ENCODE measurements at places on chromosomes 11 and 22.

GRCh38 chr11:70603114-70603755 is 204.9 kb downstream of the CTTN start:
- no peak for DNase-seq

DNA sequence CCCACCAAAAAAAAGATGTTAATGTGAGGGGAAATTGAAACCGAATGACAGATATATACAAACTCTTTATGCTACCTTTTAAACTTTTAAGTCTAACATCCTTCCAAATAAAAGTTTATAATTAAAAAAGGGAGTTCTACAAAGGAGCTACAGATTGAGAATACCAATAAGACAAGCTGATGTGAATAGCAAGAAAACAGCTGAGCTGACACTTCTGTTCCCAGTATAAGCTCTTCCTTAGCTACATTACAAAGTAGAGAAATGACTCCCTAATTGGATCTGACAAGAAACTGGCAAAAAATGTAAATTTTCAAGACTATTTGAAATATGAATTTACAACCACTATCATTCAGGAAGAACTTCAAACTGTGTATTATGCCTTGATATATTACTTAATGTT is 294.6 kb upstream of the SYN3 start:
- DNase-seq: no peak

- DNase-seq: peak; percentile 8
Observed at GRCh38 chr11:114277637-114278341, 18.4 kb upstream of the NNMT start.

GRCh38 chr11:70464509-70465361 is 66.4 kb downstream of the CTTN start:
- no peak for DNase-seq

DNA sequence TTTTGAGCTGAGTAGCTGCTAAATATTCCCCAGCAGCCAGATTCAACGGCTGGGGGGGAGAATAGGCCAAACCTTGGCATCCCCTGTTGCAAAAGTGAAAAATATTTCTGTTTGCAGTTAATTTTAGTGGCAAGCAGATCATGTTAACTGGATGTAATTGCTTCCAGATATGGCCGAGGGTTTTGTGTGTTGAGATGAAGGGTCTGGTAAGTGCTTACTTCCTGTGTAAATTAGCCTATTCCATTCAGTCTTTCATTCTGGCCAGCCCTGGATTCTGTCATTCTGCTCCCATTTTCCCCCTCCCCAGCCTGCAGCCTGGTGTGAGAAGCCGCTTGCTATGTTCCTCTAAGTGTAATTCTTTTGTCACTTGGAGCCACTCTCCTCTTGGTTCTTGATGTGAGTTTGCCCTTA is 17.4 kb downstream of the ZBTB16 start:
- DNase-seq: no peak

- DNase-seq: no peak
Observed at GRCh38 chr22:38948181-38948940, 9.0 kb upstream of the APOBEC3A start.

GRCh38 chr11:112172362-112172994 is 2.8 kb upstream of the BCO2 start:
- no peak for DNase-seq

DNA sequence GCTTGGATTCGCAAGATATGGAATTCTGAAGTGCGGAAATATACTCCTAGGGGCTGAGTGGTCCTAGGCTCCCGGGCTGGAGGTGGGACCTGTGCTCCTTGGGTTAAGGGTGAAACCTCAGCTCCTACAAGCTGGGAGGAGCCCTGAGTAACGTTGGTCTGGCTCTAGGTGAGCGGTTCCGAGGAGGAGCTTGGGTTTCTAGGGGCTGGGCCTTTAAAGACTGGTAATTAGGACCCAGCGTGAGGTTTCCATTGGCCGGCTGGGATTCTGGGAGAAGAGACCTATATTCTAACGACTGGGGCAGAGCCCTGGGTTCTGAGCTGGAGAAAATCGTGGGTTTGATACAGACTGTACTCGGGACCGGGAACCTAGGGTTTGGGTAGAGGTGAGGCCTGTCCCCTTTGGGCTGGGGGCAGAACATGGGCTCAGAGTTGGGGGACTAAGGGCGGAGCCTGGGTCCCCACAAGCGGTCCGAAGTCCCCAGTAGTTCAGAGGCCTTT is 882 bp upstream of the MAP4K2 start:
- DNase-seq: no peak

GRCh38 chr11:78825591-78826020 is 250.9 kb upstream of the NARS2 start:
- no peak for DNase-seq

DNA sequence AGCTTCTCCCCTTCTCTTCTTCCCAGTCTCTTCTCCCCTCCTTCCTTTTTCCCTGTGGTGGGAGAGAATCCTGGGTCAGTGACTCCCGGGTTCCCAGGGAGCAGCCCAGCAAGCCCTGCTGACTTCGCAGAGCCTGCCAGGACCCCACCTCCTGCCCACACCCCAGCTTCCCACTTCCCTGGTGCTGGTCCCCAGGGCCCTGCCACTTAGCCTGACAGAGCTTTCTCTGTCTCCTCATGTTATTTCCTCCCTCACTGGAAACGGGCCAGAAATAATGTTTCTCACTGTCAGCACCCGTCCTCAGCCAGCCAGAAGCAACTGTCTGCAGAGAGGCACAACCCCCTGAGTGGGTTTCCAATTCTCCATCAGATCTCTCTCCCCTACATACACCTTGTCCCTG is 27.1 kb downstream of the C11orf96 start:
- DNase-seq: no peak
